ENCODE measurements at places on chromosomes 6 and 20.

DNA sequence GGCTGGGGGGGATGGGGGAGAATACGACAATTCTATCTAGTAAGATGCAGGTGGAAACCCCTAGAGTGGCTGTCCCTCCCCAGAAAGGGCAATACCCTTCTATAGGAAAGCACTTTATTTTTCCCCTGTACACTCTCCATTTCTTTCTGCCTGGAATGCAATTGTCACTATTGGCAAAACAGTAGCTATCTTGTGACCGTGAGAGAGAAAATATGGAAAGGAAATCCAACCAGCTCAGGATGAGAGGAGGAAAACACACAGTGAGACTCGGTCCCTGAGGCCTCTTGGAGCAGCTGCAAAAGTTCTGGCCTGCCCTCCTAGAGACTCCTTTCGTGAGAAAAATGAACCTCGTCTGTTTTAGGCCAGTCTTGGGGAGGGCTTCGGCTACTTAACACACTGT is 43.4 kb downstream of the FAM50B start:
- DNase-seq: no peak

GRCh38 chr20:35283441-35284266 is 918 bp downstream of the EIF6 start:
- no peak for DNase-seq

GRCh38 chr20:25309395-25310267 is 61.7 kb downstream of the PYGB start:
- no peak for DNase-seq

- DNase-seq: no peak
Observed at GRCh38 chr6:47238456-47238995, 71.2 kb downstream of the TNFRSF21 start.

GRCh38 chr20:33339515-33340058 is 56.6 kb downstream of the BPIFB1 start:
- DNase-seq: no peak

DNA sequence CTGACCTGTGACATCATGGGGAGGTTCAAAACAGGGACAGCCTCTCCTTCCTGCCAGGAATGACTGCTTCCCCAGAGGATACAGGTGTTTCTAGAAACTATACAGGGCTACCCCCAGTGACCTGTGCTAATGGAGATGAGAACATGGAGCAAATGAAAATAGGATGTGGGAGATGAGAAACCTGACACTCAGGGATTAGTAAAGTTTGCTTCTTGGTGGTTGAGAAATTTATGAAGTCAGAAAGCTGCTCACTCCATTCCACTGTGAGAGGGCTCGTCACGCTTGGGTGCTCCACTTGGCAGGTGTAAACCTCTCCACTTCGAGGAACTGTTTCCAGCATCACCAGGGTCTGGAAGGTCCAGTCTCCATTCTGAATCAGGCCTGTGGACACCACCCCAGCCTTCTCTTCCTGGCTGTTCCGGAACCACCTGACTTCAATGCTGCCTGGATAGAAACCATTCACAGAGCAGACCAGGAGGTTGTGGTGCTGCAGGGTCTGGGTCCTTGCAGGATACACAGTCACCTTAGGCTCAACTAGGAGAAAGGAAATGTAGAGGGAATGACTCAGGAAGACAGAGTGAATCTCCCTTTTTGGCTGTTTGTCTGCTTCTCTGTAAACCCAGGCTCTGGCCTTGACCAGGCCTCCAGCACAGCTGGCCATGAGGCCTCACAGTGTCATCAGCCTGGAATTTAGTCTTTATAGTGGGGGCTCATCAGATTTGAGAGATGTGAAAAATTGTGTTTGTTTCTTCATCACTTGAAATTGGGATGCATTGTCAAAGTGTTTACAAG is 10.8 kb downstream of the HLA-DRB5 start:
- DNase-seq: no peak

GRCh38 chr6:102300350-102300749 is 906.8 kb downstream of the GRIK2 start:
- no peak for DNase-seq
